ENCODE measurements at places on chromosomes 6 and 20.

DNA sequence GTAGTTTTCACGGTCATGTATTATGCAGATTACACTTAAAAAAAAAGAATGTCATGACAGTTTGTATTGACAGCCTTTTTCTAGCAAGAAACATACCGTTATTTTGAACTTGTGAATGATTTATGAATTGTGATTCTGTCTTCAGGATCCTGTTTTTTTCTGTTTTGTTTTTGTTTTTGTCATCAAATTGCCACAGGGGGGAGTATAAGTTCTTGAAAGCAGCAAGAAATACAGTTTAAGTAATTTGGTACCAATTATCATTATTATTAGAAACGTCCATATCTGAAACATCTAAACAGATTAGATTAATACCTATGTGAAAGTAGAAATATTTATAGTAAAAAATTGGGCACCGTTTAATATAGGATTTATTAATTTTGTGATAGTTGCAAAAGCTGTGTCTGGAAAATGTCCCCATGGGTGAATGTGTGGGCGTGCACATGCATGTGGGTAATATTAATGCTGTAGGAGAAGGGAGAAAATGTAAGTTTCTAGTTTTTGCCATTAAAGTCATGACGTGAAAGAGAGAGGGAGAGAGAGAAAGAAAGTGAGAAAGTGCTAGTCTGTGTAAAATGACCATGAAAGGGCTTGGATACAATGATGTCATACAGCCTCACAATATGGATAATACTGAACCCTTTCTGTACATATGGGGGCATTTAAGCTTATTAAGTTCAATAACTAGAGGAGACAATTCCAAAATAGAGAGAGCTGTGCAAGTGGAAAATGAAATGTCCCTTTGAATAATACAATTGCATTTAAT is 9.4 kb upstream of the CCN2 start:
- no peak for DNase-seq

GRCh38 chr6:40371621-40372020 is 215.5 kb downstream of the LRFN2 start:
- DNase-seq = no peak

GRCh38 chr20:35306931-35307517 is 14.8 kb upstream of the FAM83C start:
- peak; percentile 64 for DNase-seq

- DNase-seq = no peak
Observed at GRCh38 chr20:62119591-62120364, 2.5 kb upstream of the LSM14B start.

GRCh38 chr6:160279850-160280249 is 21.2 kb upstream of the SLC22A2 start:
- DNase-seq = no peak

DNA sequence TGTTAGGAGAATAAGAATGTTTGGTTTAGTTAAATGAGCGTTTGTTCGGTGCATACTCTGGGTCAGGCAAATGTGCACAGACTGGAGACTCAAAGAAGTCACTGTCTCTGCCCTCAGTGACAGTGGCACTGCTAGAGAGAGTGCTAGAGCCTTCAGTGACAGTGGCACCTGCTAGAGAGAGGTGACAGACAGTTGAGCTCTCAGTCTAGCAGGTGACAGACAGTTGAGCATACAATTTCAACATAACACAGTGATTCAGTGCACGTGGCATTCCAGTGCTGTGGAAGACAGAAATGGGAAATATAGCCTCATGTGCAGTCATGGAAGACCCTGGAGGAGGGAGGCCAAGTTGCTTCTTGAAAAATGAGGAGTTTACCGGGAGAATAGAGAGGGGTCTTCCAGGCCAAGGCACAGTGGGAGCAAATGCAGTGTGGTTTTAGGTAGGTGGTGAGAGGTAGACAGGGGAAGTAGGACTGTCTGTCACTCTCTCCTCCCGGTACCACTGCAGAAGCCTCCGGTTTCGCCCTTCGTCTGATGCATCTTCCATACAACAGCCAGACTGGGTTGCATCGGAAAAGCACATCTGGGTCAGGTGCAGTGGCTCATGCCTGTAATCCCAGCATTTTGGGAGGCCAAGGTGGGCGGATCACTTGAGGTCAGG is 107.9 kb upstream of the CLDN20 start:
- no peak for DNase-seq

DNA sequence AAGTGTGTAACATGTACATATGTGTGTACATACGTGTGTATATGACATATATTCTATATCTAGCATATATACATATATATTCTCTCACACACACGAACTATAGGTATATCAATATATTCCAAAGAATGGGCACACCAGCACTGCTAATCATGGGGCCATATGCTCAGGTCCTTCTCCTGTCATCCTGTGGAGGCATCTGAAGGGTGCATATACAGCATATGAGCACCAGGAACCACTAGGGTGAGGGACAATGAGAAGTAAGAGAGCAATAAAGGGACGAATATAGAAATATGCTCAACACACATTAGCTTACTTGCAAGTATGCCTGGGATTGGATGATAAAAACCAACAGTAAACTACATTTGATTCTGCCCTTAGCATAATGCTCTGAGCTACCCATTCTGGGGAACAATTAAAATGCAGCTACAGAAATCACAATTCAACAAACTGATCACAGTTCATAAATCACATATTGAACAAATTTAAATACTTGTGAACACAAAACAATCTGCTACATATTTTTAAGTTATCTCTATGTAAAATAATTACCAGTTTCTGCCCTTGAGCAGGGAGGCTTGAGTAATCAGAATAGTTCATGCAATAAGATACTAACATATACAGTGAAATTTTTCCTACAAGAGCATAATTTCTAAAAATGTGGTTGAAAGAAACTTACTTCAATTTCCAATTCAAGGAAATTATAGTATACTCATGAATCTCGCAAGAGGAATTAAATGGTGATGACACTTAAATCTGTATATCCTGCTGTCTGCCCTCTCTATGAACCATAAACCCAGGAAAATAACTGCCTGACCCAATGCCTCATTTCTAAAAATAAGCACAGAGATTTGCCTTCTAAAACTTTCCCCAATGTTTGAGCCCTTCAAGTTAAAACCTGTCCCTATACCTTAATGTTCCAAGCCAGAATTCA is 272.2 kb upstream of the THEMIS start:
- no peak for DNase-seq

DNA sequence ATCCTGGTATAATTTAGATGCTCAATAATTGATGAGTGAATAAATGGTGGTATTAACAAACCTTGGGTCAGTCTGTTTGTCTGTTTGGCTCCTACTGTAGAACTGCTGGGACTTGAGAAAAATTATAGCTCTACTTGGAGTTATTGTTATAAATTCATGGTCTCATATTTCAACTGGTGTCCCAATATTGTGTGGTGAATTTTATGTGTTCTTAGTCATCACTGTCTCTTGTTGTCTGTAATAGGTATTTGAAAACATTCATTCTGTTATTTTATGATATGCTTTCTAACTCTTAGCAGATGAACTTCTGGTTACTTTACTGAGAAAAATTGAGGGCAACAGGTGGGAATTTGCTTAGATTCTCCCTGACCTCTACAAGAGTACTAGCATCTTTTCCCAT is 221.4 kb downstream of the CDKAL1 start:
- no peak for DNase-seq

DNA sequence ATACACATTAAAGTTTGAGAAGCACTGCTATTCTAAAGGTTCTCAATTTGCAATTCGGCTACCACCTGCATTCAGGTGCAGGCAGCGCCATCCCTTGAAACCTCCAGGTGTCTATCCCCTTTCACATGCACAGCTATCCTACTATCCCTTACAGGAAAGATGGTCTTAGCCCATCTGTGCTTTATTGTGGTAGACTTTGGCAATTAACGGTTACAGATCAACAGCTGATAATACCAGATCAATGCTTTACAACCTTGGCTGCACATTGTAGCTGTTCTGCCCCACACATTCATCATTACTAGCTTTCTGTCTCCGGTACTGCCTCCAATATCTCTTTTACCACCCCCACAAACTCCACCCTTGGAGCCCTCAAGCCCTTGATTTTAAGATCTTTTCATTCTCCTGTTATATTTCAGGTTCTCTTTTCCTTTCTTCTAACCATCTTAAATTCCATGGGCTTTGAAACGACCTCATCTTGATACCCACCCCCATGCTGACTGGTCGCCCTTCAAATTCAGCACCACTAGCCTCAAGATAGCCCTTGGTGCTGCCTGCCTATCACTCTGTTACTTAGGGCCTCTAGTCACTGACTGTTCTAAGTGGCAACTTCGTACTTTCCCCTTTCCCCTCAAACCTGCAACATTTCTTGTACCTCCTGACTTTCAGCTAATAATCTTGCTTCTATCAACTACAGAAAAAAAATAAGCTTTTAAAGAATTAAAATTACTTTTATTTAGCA is 50.8 kb downstream of the SPTLC3 start:
- no peak for DNase-seq

DNA sequence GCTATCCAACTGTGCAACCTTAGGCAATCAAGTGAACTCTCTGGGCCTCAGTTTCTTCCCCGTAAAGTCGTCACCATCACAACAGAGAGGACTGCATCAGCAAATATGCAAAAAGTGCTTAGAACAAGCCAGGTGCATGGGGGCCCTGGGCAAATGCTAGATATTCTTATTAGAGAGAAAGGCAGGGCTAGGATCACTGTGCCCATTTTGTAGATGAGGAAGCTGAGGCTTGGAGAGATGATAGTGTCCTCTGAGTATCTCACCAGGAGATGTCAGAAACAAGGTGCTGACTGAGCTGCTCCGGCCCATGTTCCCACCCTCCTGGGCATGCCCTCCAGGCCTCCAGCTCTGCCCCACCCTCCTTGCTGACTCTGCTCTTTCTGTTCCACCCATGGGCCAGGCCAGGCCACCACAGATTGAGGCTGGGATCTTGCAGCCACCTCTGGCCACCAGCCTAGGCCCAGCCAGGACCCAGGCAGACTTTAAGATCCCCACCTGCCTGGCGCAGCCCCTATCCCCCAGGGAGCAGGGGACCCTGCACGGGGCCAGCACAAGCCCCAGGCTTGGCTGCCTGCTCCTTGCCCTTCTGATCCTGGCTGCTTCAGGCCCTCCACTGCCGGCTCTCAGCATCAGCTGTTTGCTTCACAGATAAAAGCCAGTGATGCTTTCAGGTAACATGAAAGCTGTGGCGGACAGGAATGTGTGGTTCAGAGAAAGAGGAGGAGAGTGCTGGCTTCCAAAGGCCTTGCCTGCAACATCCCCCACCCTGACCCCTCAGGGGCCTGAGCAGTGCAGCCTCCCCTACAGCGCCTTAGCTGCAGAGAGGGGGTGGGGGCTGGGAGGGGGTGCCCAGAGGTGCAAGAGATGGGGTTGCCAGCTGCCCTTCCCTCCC is 47.6 kb downstream of the GRM4 start:
- no peak for DNase-seq

DNA sequence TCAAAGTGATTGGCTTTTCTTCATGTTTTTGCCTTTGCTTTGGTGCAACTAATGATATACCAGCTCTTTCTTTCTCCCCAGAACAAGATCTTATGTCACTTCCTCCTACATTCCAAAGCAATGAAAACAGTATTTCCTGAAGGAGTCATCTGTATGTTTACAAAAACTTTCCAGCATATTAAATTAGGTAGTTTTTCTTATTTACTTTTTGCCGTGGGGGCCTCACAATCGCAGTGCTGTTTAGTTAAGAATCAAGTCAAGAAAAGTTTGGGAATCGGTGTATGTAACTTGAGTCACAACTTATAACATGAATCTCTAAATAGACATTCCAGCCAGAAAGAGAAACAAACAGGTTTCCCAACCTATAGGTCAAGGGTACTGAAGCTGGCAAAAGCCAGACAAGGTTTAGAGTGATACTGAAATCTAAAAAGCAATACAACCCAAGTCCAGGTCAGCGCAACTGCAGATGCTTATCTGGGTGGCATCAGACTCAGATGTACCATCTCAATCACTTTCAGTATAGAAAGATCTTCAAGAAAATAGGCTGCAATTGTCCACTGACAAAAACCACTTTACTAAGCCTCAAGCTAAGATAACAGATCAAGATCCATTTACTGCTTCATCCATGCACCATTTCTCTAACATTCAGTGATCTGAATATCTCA is 63.6 kb downstream of the IPCEF1 start:
- DNase-seq = no peak

DNA sequence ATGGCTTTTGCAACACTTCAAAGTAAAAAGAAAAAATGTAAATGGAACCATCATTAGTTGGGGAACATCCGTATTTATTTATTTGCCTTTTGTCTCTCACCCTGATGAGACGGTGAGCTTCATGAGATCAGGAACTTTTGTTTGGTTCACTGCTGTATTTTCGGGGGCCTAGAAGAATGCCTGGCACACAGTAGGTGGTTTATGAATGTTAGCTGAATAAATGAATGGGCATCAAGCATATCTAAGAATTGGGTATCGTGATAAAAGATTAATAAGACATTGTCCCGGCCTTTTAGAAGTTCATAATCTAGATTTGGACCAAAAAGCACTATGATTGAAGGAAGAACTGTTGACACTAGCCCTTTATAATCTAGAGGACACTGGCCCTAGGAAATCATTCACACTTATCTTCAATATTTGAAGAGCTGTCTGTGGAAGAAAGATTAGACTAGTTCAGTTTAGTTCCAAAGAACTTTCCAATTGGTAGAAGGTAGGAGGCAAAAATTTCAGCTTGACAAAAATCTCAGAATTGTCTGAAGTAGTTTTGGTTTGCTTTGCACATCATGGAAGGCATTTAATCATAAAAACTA is 70.3 kb upstream of the CD83 start:
- DNase-seq = no peak

- peak; percentile 84 for DNase-seq
Observed at GRCh38 chr6:165662041-165662748, 846 bp downstream of the PDE10A start.

DNA sequence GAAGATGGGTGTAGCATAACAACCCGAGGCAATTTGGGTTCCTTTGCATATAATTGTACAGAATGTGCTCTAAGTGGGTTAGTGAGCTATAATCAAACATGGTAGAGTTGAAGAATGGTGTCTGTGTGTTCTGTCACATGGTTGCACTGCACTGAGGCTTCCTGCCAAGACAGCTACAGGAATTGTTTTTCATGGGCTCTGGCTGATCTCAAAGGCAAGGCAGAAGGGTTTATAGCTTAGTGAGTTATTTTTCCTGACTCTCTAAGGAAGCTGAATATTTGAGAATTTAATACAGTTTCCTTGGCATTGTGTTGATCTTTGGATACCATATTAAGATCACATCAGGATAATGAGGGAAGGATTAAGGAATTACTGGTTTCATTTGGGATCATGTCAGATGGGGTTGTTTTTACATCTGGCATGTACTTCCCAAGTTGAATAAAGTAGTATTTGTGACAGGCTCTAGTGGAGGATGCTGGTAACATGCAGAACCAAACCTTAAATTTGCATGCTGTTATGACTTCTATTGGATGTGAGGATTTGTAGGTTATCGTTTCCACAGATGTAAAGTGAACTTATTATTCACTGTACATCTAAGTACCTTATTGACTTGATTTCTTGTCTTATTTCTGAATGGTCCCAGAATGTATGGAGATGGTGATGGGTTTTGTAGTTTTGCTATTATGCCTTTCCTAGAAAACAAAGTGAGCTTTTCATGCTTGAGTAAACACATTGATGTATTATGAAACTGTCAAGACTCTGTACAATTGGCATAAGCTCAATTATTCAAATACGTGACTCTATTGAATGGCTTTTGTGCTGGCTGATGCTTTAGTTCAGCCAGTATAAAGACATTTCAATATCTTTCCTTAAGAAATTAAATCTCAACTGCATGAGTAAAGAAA is 43.3 kb downstream of the LRRC1 start:
- DNase-seq = peak; percentile 85

GRCh38 chr6:133637874-133638273 is 251.0 kb upstream of the TCF21 start:
- no peak for DNase-seq

- no peak for DNase-seq
Observed at GRCh38 chr6:159701413-159701999, 8.5 kb upstream of the SOD2 start.

GRCh38 chr6:12537389-12537788 is 179.2 kb upstream of the PHACTR1 start:
- DNase-seq = peak; percentile 36
